Transverse colon (tissue), 4 donors: ENCODE measurements at places on chromosomes 2 and 18. TPM values are rescaled to one million over a fixed set of nuclear protein-coding genes. Genes with fewer than 3 reads are reported as not detected.
A peak's percentile ranks its signal among the peaks of the same experiment; 100 is the strongest.

Gene SAG
- total RNA-seq: not detected

Gene NEB
- total RNA-seq: 0.60 TPM

Gene UGT1A7
- 3.4 TPM for total RNA-seq

Gene SERPINB10
- not detected for total RNA-seq

Gene CCBE1
- 43.0 TPM for total RNA-seq

DNA sequence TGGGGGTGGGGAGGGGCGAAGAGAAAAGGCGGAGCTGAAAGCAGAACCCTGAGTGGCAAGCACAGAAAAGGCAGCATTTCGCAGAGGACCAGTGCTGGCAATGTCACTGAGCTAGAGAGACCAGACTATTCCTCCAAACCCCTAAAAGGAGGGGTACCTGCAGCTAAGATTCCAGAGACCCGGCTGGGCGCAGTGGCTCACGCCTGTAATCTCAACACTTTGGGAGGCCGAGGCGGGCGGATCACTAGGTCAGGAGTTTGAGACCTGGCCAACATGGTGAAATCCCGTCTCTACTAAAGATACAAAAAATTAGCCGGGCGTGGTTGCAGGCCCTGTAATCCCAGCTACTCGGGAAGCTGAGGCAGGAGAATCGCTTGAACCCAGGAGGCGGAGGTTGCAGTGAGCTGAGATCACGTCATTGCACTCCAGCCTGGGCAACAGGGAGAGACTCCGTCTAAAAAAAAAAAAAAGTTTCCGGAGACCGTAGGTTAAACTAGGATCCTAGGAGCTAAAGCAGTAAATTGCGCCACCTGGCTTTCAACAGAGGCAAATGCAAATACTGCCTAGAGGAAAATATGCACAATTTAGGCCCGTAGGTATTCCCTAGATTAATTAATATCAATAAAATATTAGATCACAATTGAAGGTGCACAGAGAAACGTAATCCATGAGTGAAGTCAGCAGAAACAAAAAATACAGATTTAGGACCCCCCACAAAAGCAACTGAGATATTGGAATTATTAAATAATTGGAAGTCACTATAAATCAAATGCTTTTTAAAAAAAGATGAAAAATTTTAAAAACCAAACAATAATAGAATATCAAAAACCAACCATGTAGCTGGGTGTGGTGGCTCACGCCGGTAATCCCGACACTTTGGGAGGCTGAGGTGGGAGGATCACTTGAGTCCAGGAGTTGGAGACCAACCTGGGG lies 4.9 kb downstream of the UCN start:
- DNase-seq: peak; percentile 41

GRCh38 chr2:46977899-46978298 lies 62.3 kb upstream of the MCFD2 start:
- DNase-seq: peak; percentile 37

GRCh38 chr2:29130295-29130694 lies 15.1 kb downstream of the CLIP4 start:
- DNase-seq: no peak

GRCh38 chr18:58792086-58792485 lies 72.6 kb upstream of the ZNF532 start:
- peak; percentile 31 for DNase-seq

DNA sequence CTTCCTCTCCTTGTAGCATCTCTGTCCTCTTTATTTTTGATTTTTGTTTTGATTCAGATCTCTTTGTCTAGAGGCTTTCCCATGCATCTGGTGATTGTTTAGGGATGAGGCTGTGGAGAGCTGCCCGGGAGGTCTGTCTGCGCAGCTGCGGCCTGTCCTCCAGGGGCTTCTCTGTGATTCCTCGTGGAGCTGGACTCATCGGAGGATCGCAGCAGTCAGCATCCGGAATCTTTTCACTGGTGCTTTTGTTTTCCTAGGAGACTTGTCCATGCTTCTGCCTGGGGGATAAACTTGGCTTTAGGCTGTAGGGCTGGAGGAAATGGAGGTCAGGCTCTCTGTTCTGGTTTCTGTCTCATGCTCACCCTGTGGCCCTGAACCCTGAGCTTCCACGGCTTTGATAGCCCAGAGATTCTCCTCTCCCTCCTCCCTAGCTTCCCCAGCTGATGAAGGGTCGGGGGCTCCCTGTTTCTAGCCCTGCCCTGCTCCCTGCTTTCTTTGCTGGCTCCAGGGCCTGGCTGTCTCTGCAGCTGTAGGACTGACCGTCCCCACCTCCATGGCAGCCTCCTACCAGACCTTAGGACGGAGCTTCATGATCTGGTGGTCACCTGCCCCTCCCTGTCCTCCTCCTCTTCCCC lies 35.5 kb downstream of the ZNF532 start:
- no peak for DNase-seq

- no peak for DNase-seq
Measured at GRCh38 chr2:233418052-233418760, 63.9 kb downstream of the DGKD start.

DNA sequence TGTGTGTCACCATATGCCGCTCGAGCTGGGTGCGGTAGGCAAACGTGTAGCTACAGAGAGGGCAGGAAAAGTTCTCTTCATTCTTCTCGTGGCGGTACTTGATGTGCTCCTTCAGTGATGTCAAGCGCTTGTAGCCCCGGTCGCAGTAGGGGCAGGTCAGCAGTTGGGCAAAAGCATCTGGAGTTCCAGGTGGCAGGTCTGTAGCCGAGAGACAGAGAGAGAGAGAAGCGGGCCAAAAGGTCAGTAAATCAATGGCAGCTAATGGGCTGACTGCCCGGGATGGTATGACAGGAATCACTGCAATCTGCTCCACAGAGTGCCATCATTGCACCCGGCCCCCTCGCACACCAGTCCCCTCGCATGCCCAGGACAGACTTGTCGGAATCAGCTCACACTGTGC lies 116.0 kb downstream of the ZEB2 start:
- no peak for DNase-seq

DNA sequence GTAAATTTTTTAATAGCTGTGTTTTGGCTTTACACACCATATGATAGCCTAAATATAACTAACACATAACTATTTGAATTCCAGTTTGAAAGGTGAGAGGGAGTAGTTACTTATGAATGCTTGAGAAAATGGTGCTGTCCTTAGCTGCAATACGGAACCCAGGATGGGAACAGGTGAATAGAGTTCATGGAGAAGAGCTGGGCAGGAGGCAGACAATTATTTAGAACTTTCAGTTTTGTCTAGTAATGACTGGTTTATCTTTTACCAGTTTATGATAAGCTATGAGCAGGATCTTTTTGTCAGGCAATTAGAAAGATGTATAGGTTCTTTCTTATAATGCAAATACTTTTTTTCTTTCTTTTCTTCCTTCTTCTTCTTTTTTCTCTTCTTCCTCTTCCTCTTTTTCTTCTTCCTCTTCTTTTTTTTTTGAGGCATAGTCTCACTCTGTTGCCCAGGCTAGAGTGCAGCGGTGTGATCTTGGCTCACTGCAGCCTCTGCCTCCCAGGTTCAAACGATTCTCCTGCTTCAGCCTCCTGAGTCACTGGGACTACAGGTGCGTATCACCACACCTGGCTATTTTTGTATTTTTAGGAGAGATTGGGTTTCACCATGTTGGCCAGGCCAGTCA lies 25.9 kb downstream of the UBR3 start:
- DNase-seq: no peak

DNA sequence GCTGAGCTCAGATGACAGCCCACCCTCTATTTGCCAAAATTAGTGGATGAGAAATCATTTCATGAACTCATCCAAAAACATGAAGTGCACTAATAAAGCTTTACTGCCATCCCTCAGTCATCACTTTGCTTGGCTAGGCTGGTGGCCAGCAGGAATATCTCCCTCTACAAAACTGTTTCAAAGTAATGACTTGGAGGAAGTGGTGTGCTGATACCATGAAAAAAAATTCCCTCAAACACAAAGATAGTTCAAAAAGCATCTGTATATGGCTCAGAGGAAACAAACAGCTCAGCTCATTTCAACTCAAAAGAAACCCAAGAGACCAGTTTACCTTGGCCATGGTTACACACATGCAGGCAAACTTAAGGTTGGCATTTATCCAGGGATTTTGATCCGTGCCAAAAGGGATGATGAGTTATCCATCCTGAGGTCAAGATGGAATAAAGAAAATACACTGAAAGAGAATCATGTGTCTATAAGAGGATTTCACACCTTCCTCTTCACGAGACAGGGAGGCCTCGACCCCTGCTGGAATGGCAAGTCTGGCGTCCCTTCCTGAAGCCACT lies 18.4 kb upstream of the WIPF1 start:
- no peak for DNase-seq

DNA sequence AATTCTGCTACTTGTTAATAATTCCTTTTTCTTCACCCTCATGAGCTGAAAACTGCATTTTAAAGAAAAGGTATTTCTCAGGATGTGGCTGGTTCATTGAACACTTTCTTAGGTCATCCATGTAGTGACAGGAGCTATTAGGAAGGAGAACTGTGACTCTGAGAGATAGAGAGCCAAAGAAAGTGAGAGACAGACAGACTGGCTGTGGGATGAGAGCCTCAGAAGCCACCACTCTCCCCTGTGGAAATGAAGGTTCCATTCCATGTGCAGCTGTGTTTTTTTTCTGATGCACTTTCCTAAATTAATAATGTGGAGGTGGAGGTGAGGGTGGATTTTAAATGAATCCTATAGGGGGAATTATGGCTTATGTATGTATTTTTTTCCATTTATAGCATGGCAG lies 113.3 kb downstream of the FAM210A start:
- no peak for DNase-seq

- DNase-seq: no peak
Measured at GRCh38 chr18:46771141-46771540, 14.3 kb upstream of the ST8SIA5 start.
